ENCODE measurements at places on chromosomes 5 and 9.

GRCh38 chr9:106358331-106358730, 504.6 kb upstream of the ZNF462 start:
- DNase-seq = no peak

DNA sequence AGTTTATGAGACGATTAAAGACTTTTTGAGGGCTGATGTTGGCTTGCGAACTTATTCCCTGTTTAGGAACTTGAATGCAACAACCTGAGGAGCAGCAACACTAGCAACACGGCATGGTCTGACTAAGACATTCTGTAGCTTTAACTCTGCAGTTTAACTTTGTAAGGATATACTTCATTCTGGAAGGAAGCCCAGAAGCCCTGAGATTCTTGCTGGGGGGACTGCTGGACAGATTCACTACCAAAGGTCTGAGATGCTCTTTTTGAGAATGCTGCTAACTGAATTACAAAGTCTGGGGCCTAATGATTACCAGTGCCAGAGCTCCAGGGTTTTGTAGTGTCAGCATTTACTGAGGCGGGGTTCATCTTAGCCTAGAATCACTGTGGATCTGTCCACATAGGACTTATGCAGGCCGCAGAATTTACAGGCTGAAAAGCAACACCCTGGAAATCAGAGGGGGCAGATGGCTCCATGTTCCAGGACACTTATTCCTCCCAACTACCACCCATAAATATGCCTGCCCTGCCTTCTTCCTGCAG, 537.1 kb upstream of the CDH18 start:
- no peak for DNase-seq

- no peak for DNase-seq
Measured at GRCh38 chr9:122370869-122371755, at the start of gene PTGS1. TSS of gene PTGS1 (plus strand) at chr9:122371024. CDS start at chr9:122371085, 61 bp downstream.

DNA sequence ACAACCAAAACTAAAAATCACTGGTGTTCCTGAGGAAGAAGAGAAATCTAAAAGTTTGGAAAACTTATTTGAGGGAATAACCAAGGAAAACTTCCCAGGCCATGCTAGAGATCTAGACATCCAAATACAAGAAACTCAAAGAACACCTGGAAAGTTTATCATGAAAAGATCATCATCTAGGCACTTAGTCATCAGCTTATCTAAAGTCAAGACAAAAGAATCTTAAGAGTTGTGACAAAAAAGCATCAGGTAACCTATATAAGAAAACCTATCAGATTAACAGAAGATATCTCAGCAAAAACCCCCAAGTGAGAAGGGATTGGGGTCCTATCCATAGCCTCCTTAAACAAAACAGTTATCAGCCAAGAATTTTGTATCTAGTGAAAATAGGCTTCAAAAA, 17.1 kb upstream of the SPEF2 start:
- DNase-seq = no peak

- DNase-seq = no peak
Measured at GRCh38 chr5:126284977-126285696, 138.1 kb upstream of the GRAMD2B start.

DNA sequence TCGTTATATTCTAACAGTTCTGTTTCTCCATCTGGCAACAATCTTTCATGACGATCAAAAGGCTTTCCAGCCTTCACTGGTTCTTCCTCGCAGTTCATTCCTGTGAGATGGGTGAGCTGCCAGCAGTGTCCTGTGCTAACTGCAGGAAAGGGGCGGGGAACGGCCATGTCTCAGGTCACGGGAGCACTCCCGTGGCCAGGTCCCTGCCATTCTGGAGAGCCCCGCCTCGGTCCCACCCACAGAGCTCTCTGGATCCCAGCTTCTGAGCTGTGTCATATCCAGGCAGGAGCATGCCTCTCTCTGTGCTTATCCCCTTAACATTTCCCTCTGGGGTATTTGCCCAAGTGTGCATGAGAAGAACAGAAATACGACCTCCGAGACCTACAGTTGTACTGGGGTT, 297.8 kb upstream of the IRX2 start:
- no peak for DNase-seq

DNA sequence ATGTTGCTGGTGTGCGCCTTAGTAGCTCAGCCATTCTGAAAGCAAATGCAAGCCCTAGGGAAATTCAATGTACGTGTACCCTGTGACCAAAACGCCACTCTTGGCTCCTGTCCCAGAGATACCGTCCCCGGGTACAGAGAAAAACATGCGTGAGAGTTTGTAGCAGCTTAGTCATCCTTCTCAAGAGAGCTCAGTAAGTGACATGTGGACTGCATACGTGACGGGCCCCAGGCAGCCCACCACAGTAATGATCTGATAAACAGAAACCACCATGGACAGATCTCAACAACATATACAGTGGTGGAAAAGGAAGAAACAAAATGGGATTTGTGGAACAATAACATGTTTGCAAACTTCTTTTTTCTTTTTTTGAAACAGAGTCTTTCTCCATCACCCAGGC, 45.1 kb downstream of the S1PR3 start:
- no peak for DNase-seq

- no peak for DNase-seq
Measured at GRCh38 chr9:136409557-136410455, 608 bp downstream of the ENTR1 start.

DNA sequence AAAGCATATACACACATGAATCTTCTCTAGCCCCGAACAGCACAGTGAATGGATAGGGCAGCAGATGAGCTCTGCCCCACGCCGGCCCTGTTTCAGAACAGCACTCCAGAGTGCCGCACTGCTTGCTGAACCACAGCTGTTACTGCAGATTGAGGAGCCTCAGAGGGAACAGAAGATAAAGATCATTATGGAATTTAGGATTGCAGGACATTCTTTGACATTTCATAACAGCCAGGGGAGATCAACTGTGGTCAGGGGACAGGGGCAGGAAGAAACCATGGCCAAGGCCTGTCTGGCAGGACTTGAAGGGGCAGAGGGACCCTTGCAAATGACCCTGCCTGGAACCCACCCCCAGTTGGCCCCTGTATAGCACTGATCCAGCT, 20.6 kb downstream of the IRF1 start:
- no peak for DNase-seq

DNA sequence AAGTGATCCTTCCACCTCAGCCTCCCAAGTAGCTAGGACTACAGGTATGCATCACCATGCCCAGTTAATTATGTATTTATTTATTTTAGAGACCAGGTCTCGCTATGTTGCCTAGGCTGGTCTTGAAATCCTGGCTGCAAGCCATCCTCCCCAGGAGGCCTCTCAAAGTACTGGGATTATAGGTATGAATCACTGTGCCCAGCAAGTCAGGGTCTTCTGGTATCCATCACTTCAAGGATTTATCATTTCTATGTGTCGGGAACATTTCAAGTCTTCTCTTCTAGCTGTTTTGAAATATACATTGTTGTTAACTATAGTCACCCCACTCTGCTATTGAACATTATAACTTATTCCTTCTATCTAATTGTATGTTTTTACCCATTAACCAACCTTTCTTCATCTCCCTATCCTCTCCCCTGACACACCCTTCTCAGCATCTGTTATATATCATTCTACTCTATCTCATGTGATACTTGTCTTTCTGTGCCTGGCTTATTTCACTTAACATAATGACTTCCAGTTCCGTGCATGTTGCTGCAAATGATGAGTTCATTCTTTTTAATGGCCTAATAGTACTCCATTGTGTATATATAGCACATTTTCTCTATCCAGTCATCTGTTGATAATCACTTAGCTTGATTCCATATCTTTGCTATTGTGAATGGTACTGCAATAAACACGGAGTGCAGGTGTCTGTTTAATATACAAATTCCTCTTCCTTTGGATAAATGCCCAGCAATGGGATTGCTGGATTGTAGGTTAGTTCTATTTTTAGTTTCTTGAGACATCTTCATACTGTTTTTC, 26.4 kb downstream of the UTP15 start:
- DNase-seq = no peak

- DNase-seq = no peak
Measured at GRCh38 chr5:122376250-122376649, 64.2 kb downstream of the SNCAIP start.

GRCh38 chr5:95533106-95533505, 21.7 kb downstream of the SKIC3 start:
- DNase-seq = no peak

GRCh38 chr5:143345671-143346440, 57.6 kb downstream of the NR3C1 start:
- DNase-seq = no peak

- peak; percentile 15 for DNase-seq
Measured at GRCh38 chr9:132160802-132161742, 786 bp upstream of the NTNG2 start.

DNA sequence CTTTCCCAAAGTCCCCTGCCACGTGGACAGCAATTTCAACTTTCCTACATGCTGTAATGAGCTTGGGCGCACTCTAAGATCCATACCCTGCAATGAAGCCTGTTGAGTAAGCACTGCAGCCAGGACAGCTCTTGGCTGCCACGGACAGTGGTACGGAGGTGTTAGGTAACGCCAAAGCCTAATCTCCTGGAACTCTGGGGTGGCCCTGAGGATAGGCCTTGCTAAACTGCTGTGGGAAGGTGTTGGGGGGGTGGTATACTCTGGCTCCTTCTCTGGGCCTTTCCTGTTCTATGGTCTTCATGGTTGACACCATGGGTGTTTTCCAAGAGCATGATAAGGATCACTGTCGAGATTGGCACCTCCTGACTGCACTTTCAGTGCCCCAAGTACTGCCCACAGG, 66.4 kb upstream of the PITX1 start:
- DNase-seq = no peak
